Astrocyte (in vitro differentiated cells and primary cell): ENCODE measurements at places on chromosomes 7 and 10. TPM values are rescaled to one million over a fixed set of nuclear protein-coding genes. Genes with fewer than 3 reads are reported as not detected.

- no peak for DNase-seq
Measured at GRCh38 chr7:4699841-4700240, 17.7 kb downstream of the FOXK1 start.

GRCh38 chr7:131859147-131859821, 302.9 kb upstream of the PODXL start:
- peak; percentile 65 for DNase-seq

DNA sequence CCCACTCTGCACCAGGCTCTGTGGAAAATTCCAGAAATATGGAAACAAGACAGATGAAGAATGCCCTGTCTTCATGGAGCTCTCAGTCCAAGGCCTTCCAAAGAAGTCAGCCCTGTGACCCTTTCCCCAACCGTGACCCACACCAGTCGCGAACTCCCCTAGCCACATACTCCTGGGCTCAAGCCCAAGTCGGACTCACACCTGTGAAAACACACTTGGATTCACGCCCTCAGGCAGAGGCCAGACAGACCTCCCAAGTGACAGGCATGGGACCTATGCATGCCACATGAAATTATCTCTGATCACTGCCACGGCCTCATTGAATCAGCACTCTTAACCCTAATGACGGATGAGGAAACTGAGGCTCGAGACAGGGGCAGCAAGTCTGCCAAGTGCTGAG, 42.5 kb downstream of the ZCCHC24 start:
- DNase-seq, result no peak

DNA sequence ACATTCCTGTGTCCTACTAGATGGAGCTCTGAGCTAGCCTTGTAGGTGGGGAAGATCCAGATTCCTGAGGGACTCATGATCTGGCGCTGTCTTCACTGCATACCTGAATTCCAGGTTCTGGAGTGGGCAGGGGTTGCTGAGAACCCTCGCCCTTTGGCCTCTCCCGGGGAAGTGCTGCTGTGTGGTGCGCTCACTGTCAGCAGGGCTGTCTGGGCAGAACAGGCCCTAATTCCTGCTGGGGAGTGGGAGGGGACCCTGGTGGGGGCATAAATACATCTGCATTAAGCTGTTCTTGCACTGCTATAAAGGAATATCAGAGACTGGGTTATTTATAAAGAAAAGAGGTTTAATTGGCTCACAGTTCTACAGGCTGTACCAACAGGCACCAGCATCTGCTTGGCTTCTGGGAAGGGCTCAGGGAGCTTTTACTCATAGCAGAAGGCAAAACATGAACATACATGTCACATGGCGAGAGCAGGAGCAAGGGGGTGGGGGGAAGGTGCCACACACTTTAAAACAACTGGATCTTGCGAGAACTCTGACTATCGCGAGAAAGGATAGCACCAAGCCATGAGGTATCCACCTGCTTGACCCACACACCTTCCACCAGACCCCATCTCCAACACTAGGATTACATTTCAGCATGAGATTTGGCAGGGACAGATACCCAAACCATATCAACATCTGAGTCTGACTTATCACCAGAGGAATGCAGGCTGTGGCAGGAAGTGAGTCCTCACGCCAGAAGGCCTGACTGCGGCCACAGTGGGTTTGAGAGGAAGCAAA, 115.0 kb downstream of the ADCY1 start:
- peak; percentile 89 for DNase-seq

GRCh38 chr10:106931159-106931852, 233.2 kb downstream of the SORCS1 start:
- no peak for DNase-seq

GRCh38 chr10:102651455-102652169, 7.3 kb downstream of the TRIM8 start:
- no peak for DNase-seq

Gene SEMA3D
- 9.1 and 17.7 TPM in 2 replicates for total RNA-seq

Gene PRKG1
- total RNA-seq, result 2.8 and 3.1 TPM in 2 replicates

Gene ZNF511
- 23.8 and 25.5 TPM in 2 replicates for total RNA-seq

Gene ARHGEF35
- 4.4 and 5.0 TPM in 2 replicates for total RNA-seq

Gene FZD1
- 5.4 and 6.8 TPM in 2 replicates for total RNA-seq

Gene HOXA10
- total RNA-seq, result not detected in 2 replicates
